ENCODE measurements at places on chromosomes 12 and 14. TPM values are rescaled to one million over a fixed set of nuclear protein-coding genes. Genes with fewer than 3 reads are reported as not detected.

- no peak for DNase-seq
Observed at GRCh38 chr14:52835122-52835903, 43.9 kb upstream of the GNPNAT1 start.

DNA sequence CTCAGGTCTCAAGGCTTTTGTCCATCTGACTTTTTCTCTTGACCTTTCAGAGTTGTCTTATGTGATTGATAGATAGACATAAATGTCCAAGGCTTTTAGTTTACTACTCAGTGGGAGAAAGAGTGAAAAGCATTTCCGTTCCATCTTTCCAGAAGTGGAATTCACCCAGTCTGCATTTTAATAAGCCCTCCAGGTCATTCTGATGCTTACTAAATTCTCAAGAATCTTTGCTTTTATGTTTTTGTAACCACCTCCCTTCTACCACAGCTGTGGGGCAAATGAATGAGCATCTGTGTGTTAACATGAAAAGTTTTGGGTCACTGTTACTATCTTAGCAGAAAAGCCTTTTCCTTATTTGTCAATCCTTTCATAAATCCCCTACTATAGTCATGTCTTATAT is 251.4 kb downstream of the LRIG3 start:
- DNase-seq, result no peak

DNA sequence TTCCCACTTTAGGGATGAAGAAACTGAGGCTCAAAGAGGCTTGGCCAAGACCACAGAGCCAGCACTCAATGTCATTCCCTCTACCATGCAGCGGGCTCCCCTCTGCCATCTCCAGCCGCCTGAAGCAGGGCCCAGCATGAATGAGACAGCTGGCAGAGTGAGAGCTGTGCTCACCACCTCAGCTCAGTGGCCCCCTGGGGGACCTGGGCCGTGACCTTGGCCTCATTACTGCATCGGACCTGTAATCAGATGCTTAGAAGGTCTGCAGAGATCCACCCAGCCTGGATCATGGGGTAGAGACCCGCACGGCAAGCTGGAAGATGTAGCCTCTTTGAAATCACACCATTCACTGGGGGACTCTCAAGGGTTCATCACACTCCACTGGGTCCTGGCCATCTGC is 22.7 kb upstream of the CORO1C start:
- DNase-seq, result no peak

Gene TMEM63C
- 0.91 TPM for total RNA-seq

Gene MANSC1
- total RNA-seq, result 22.9 TPM

Gene CMTM5
- total RNA-seq, result 2.9 TPM

DNA sequence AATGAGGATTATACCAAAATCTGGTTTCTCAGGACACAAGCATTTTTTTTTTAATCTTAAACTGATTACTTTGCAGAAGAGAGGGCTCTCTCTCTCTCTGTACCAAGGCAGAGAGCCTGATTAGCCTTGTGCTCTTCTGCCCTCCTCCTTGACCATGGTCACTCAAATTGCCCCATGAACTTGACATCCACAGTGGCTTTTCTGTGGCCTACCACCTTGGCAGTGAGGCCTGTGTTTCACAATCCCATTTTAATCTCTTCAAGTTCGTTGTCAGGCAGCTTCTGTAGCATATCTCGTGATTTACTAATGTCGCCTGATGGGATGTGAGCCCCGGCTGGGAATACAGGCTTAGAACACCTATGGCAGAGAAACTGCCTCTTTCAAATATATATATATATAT is 30.7 kb upstream of the PWP1 start:
- DNase-seq, result no peak

GRCh38 chr12:106273491-106273890 is 25.7 kb upstream of the CKAP4 start:
- peak; percentile 45 for DNase-seq

- no peak for DNase-seq
Observed at GRCh38 chr12:43098766-43099550, 453.0 kb downstream of the ADAMTS20 start.

Gene KCNC2
- not detected for total RNA-seq

Gene TC2N
- total RNA-seq, result 22.2 TPM

Gene KLHDC1
- total RNA-seq, result 8.3 TPM

DNA sequence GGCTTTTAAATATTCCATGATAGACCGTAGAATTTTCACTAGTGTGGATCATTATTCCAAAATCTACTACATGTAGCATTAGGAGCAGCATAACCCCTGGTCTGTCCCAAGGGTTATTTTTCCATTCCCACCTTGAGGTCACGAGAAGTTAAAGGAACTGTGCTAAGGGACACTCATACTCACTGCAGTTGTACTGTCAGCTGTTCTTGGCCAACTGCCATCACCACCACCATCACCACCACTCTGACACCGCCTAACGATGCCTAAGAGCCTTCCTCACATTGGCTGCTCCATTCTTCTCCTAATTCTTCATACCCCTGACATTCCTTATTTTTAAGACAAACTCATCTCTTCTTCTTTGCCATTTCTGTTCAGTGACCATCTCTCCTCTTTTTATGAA is 13.4 kb upstream of the PTGDR start:
- no peak for DNase-seq

DNA sequence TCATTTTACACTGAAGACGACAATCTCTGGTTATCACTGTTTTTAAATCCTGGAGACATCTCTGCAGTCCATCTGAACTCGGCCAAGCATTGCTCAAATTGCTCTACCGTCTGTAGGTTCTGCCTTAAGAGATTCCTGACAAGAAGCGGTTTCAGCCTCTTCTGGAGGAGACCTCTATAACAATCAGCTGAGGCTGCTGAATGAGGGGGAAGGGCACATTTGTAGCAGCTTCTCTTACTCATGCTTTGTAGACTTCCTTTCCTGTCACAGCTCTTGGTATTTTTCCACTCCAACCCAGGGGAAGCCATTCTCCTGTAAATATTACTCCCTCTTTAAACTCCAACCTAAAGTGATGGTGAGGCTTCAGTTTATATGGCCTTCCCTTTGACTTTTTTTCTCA is 3.0 kb downstream of the ARG2 start:
- no peak for DNase-seq

Gene GLT8D2
- total RNA-seq, result 11.7 TPM

DNA sequence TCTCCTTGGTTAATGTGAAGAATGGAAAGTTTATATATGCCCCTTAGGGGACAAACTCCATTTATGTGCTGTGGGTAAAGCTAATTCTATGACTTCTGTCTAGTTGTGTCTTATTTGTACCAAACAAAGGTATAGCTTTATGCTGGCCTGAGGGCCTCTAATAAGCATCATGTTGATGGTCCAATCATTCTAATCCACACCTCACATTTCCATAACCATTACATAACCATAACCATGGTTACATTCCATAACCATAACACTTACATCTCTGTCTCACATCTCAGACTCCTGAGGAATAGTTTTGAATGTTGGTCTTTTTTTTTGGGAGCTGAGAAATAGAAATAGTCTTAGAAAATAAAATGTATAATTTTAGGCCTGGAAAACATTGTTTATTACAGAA is 1097.1 kb downstream of the FLRT2 start:
- no peak for DNase-seq

GRCh38 chr14:59811815-59812214 is 58.8 kb downstream of the RTN1 start:
- DNase-seq, result no peak

DNA sequence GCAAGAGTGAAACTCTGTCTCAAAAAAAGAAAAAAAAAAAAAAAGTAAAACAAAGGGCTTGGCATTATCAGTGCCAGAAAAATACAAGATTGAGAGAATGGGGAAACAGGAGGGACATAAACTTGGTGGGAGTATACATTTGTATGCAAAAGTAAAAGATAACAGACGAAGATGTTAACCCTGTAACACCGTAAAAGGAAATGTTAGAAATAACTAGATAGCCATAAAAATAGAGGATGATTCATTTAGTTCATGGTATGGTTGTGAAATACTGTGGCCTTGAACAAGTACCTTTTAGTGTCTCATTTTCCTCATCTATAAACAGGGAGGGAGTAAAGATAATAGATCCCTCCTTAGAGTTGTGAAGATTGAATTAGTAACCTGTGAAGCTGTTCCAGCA is 33.3 kb downstream of the ATP2A2 start:
- no peak for DNase-seq

DNA sequence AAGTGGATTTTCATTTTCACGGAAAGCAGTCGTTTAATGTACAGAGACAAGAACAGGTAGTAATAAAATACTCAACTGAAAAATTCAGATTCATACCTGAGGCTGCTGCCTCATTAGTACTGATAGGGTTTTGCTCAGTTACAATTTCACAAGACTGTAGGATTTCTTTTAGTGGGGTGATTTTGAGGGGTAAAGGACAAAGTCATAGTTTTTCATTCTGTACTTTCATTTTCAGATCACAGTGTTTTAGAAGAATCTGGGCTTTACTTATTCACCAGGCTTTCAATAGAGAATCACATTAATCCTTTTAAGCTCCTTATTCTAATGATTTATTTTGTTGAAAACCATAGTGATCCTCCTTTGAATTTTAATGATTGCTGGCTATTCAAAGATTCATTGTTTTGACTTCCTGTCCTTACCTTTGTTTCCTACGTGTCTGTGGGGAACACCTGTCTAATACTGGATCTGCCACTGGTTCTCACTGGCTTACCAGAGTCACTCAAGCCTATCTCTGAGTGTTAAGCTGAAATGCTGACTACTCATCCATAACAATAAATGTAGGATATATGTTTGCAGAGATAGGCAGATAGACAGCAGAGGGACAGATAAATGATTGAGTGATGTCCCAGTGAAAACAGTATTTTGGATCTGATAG is 243.8 kb upstream of the NPAS3 start:
- no peak for DNase-seq

GRCh38 chr12:5872745-5873144 is 72.3 kb downstream of the ANO2 start:
- peak; percentile 50 for DNase-seq

GRCh38 chr12:132307976-132308852 is 21.2 kb downstream of the GALNT9 start:
- no peak for DNase-seq

DNA sequence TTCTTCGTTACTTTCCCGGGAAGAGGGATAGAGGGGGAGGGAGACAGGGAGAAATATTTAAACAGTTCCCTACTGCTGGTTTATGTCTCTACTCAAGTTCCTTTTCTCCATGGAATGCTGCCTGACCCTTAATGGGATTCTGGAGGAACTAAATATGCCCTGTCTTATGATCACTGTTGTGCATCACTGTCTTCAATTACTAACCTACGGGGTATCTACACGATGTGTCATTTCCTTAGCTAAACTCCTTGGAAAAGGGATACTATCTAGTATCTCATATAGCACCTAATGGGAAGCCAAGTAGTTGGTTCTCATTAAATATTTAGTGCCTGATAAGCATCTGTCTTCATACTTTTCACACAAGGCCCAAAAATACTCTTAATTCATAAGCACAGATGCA is 37.5 kb upstream of the FBLN5 start:
- DNase-seq, result no peak

GRCh38 chr14:80926397-80927082 is 15.0 kb downstream of the CEP128 start:
- DNase-seq, result no peak

Gene GON7
- total RNA-seq, result 14.5 TPM

Gene DHRS4L2
- 22.7 TPM for total RNA-seq

DNA sequence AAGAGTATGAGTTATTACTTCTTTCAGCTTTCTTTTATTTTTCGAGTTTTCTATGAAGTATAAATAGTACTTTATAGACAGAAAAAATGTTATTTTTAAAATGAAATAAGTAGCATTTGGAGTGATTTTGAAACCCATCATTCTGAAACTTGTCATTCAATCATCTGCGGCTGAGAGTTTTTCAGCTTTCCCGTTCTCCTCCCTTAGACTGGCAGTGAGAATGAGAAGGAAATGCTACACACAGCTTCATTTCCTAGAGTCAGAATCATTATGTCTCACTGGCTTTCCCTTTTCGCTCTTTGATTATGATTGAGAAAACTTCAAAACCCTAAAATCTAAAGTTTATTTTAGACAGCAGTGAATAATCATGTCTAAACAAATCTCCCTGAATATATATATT is 33.7 kb upstream of the GNPNAT1 start:
- no peak for DNase-seq

Gene CRIP2
- total RNA-seq, result 401 TPM

GRCh38 chr12:79547735-79548609 is 142.8 kb downstream of the PAWR start:
- DNase-seq, result no peak

DNA sequence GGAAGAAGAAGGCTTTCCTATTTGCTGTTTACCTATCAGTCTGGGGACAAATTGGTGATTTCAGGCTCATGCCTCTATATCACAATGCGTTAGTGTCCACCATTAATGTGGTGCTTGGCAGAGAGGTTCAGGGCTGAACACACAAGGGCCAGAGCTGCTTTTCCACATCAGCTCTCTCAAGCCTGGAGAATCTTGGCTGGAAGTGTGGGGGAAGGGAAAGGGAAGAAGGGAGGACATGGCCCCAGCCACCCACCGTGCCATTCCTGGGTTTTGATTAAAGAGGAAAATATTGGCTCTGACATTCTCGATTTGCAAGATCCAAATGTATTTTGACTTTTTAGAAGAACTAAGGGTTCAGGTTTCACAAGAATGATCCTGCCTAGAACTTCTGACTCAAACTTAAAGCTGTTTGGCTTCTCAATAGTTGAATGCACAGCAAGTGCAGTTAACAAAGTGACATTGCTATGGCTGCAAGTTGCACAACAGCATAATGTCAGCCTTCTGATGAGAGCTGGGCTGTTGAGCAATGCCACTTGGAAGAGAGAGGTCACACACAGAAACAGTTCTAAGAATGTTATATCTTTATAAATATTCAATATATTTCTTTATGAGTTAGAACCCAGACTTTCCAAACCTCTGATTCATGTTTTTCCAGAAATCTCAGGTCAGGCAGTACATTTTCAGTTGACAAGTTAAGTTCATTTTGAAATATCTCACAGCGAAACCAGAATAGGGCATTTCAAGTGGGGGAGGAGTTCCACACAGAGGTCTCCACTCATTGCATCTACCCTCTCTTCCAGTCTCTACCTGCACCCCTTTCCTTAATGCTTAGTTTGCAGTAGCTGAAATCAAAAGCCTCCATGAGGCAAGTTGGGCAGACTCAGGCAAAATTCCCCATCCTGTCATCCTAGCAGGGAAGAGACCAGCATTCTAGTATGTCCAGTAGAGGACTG is 25.3 kb downstream of the IGF1 start:
- DNase-seq, result no peak

DNA sequence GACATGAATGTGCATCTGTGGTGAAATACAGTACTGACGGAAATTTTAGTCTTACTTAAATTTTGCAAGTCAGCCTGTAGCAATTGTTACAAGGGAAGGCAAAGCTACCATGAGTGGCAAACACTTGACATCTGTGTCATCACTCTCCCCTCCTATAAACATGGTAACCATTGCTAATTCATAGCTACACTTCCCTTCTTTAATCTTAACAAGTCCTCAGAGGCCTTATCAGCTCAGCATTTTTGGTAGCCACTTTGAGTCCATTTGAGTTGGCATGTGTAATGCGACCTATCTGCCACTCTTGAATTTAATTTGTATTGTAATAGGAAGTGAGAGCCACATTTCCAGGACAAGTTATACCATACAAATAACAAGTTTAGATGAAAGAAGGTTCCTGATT is 218.1 kb downstream of the RMST start:
- no peak for DNase-seq

DNA sequence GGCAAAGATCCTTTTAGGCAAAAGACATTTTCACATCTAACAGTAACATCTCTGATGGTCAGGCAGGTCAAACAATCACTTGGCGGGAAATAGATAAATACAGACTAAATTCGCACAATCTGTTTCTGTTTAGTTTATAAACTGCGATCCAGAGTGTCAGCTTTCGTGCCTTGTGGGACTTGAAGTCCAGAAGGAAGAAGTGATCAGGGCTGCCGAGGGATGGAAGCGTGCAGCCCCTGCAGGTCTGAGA is 245 bp upstream of the BRMS1L start:
- no peak for DNase-seq

Gene ITGA7
- 231 TPM for total RNA-seq
